Vagina (tissue), 2 donors: ENCODE measurements at places on chromosomes 2 and 18. TPM values are rescaled to one million over a fixed set of nuclear protein-coding genes. Genes with fewer than 3 reads are reported as not detected.

The G6PC2 gene
- not detected for total RNA-seq

DNA sequence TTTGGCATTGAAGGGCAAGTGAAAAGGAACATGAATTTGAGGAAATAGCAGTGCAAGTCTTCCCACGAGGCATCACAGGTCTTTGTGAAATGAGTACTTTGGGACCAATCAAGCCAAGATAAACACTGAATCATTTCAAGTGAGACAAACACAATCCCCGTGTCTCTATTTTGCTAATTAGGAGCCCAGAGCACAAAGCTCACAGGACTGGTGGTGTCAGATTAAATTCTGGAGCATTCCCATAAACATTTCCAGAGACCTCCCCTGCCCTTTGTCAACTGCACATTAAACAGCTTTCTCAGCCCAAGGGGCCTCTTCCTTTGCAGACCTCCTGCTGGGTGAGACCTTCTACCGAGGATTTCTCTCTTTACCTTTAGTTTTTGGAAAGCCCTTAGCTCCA lies 50.7 kb downstream of the DAPL1 start:
- DNase-seq, result no peak

DNA sequence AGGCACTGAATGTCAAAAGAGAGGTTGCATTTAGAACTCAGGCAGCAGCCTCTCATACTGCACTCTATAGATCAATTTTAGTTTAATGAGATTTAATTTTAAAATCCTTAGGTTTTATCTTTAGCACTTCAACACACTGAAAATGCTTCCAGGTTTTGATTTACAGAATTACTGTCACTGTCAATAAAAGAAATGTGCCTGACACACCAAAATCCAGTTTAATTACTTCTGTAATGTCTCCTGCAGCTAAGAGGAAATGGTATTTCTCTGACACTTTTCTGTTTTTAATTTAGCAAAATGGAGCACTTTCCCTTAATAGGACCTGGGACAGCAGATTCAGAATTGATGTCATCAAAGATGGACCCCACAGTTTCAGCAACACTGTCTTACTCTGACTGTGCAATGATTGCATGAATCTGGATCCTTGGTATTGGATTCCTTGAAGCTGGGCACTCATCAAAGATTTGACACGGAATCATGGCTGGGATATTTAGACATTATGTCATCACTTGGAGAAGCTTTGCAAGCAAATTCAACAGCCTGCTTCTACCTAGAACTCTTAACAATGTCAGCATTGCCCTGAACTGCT lies 576.5 kb downstream of the NRXN1 start:
- no peak for DNase-seq

- DNase-seq, result no peak
Measured at GRCh38 chr2:175647058-175647457, 355.0 kb downstream of the LNPK start.

GRCh38 chr18:58661423-58661822 lies 9.8 kb upstream of the MALT1 start:
- no peak for DNase-seq

DNA sequence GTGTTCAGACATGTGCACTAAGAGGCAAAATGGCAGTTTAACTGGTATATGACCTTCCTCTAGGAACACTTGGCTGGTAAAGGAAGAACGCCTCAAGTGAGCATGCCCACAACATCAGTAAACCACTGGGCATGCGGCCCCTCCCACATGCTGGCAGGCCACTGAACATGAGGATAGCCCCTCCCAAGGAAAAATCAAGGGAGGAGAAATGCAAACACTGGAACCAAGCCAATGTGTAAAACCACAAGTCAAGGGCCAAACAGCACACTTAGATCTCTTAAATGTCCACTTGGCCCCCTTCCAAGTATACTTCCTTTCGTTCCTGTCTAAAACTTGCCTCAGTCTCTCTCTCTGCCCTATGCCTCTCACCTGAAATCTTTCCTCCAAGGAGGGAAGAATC lies 980.8 kb downstream of the TSN start:
- no peak for DNase-seq

GRCh38 chr2:5328826-5329225 lies 363.4 kb upstream of the SOX11 start:
- no peak for DNase-seq

DNA sequence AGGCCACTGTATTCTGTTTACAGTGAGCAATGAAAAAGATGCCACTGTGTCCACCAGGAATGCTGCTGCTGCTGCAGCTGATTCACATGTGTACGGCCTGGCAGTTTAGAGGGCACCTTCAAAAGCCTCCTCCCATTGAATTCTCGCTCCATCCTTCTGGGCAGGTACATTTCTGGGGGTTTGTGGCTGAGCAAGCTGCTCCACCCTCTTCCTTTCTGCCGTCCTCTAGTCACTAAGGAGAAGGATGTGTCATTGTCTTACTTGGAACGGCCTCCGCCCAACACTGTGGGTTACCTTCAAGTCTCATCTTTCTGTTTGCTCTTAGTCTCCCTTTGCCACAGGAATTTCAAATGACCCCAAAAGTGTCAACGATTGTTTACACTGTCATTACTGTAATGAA lies 182.0 kb downstream of the ZBTB7C start:
- no peak for DNase-seq

- DNase-seq, result no peak
Measured at GRCh38 chr2:80748592-80748991, 444.0 kb upstream of the LRRTM1 start.

- no peak for DNase-seq
Measured at GRCh38 chr2:100606726-100607343, 44.0 kb downstream of the PDCL3 start.

DNA sequence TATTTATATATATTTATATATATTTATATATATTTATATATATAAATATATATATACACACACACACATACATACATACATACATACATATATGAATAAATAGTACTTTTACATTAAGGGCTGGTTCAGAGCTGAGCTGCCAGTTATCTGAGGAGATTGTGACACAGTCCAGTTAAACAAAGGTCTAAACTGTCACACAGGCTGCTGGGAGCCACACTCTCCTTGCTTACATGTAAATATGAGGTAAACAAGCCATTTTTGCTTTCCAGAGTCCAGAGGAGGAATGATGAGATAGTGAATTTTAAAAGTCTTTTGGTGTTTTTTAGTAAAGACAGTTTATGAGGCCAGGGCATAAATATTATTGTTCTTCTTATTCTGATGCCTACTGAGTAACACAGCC lies 377.5 kb upstream of the PIK3C3 start:
- no peak for DNase-seq

DNA sequence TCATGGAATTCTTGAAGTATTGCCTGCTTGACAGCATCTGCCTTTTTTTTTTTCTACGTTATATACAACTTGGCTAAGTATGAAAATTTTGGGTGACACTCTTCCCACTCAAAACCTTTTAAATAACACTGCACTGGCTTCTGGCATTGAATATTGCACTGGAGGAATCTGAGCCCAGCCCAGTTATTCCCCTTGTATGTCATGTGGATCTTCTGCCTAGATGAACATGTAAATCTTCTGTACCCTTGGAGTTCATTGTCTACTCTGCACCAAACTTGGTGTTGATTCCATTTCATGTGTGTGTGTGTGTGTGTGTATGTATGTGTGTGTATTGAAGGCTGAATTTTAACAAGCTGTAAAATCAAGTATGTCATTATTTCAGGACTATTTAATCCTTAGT lies 59.4 kb downstream of the NAPG start:
- DNase-seq, result no peak

- DNase-seq, result no peak
Measured at GRCh38 chr2:7919510-7919909, 762.3 kb upstream of the ID2 start.

The SCN7A gene
- total RNA-seq, result 15.0 TPM

DNA sequence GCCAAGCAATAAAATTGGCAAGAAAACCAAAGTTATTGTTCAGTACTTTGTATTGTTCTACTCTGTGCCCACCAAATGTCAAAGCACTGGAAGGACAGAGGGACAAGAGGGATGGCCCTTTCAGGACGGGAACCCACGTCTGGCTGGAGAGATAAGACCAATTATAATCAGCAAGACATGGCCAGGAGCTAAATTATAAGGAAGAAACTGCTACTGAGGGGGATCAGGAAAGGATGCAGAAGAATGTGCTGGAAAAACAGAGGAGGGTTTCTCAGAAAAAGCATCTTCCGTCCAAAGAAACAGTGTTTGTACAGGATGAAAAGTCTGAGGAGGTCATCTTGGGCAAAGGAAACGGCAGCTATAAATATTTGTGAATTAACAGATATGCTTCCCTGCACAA lies 46.4 kb upstream of the NARS1 start:
- DNase-seq, result no peak

- no peak for DNase-seq
Measured at GRCh38 chr2:204687776-204688175, 142.5 kb downstream of the PARD3B start.

DNA sequence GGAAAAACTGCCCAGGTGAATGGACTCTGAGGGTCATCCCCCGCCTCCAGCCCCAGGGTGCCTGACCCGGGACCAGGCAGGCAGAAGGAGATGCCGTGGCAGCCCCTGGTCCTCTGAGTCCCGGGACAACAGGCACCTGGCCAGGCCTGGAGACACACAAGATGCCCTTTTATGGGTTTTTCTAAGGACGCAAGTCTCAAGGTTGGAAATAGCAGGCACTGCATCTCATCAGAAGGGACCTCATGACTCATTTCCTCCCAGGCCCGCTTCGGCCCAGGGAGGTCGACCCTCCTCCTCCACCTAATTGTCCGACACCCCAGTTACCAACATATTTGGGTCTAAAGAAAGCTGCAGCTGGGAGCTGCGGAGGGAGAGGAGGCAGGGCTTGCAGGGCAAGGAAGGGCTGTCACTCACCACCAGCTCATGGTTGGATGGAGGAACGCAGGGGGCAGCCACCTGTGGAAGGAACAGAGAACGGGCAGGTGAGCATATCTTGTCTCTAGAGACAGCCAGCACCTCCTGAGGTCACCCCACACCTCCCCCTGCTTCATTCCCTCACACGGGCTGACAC lies 82.9 kb downstream of the TNS1 start:
- no peak for DNase-seq

- no peak for DNase-seq
Measured at GRCh38 chr2:12841021-12841420, 124.3 kb downstream of the TRIB2 start.

The IL36B gene
- not detected for total RNA-seq

DNA sequence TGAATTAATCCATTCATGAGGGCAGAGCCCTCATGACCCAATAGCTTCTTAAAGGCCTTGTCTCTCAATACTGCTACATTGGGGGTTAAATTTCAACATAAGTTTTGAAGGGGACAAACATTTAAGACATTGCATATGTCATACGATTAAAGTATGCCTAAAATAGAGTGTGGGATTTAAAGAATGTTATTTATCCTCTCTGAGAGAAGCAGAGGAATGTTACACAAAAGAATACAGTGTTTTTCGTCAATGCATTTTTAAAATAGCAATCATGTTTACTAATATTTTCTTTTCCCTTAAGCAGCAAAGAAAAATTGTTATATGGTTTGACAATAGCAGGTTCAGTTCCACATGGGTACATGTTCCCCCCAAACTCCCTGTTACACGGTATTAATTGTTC lies 363.1 kb downstream of the NUP35 start:
- DNase-seq, result no peak

The ZC3H6 gene
- 12.0 TPM for total RNA-seq

The ASPRV1 gene
- 0.49 TPM for total RNA-seq

The FIGN gene
- total RNA-seq, result 3.2 TPM
